ENCODE measurements at places on chromosomes 2 and 18. TPM values are rescaled to one million over a fixed set of nuclear protein-coding genes. Genes with fewer than 3 reads are reported as not detected.

ATL2 gene
- total RNA-seq = 54.5 TPM

WNT10A gene
- total RNA-seq = 0.16 TPM

PLCL1 gene
- total RNA-seq = 2.2 TPM

C2orf81 gene
- 1.0 TPM for total RNA-seq

COL4A3 gene
- not detected for total RNA-seq

PDE11A gene
- not detected for total RNA-seq

MRPL30 gene
- total RNA-seq = 24.0 TPM

EPB41L3 gene
- total RNA-seq = 1.8 TPM

LYG2 gene
- total RNA-seq = not detected

EVA1A gene
- total RNA-seq = not detected

ICOS gene
- total RNA-seq = 40.9 TPM

OXER1 gene
- total RNA-seq = 0.68 TPM

TRMT61B gene
- 14.3 TPM for total RNA-seq

SCN3A gene
- total RNA-seq = not detected

TMEM178A gene
- not detected for total RNA-seq

MC4R gene
- not detected for total RNA-seq

PCARE gene
- not detected for total RNA-seq

MROH2A gene
- total RNA-seq = not detected

SP100 gene
- total RNA-seq = 282 TPM

PLEKHH2 gene
- 2.3 TPM for total RNA-seq

AGXT gene
- not detected for total RNA-seq

MTCL1 gene
- 0.91 TPM for total RNA-seq

GATA6 gene
- not detected for total RNA-seq

CCL20 gene
- not detected for total RNA-seq

RTKN gene
- total RNA-seq = 0.36 TPM

ALPP gene
- total RNA-seq = not detected

CREG2 gene
- total RNA-seq = 0.45 TPM

ZNF396 gene
- 0.45 TPM for total RNA-seq

PTPRM gene
- 6.9 TPM for total RNA-seq

NAGK gene
- total RNA-seq = 84.7 TPM

ATP6V1C2 gene
- not detected for total RNA-seq

Data from T-helper 2 cell treated with Interferon-gamma antibody and Interleukin-4, amounts not matched to agents 100 ng/mL and 5 ng/mL, for 36 hours (primary cell).